ENCODE measurements at places on chromosomes 4 and X.

GRCh38 chrX:138128027-138128671 lies 562.2 kb downstream of the ZIC3 start:
- DNase-seq, result no peak

DNA sequence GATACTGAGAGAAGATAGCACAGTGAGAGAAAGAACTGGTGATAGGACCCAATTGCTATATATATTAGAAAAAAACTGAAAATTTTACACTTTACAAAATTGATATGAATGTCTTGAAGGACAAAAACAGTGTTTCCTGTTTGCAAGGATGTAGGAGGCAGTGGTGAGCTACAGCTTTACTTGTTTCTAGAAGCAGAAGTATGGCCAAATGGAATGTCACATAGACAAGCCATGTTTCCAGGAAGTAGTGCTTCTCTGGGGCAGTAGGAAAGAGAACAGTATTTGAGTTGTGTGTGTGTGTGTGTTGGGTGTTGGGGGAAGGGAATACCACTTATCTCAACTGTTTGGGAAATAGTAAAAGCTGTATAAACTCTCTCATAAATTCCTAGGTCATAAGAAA lies 60.9 kb upstream of the IBSP start:
- DNase-seq, result no peak

- no peak for DNase-seq
Measured at GRCh38 chr4:55069248-55069647, 56.1 kb downstream of the KDR start.

GRCh38 chr4:12778191-12778590 lies 705.9 kb downstream of the RAB28 start:
- DNase-seq, result no peak

- no peak for DNase-seq
Measured at GRCh38 chrX:152806035-152806434, 24.5 kb downstream of the CETN2 start.

DNA sequence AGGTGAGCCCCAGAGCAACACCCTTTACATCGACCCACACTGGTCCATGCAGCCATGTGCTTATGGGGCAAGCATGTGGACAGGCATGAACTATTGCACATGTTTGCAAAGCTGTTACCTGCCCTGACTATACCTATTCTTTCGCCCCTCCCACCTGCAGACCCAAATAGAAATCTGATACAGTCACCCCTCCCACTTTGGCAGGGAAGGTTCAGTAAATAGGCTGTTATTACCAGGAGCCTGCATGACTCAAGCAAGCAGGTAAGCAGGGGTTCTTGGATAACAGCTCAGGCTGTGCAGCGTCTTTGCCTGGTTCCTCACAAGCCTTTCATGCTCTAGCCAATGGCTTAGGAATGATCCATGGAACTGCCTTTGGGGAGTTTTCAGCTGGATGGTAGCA lies 122.7 kb upstream of the DIPK2B start:
- no peak for DNase-seq

- no peak for DNase-seq
Measured at GRCh38 chr4:156999175-156999517, 27.5 kb upstream of the PDGFC start.

GRCh38 chr4:4203688-4204400 lies 22.9 kb downstream of the OTOP1 start:
- no peak for DNase-seq

GRCh38 chr4:139622901-139623381 lies 42.7 kb upstream of the MGST2 start:
- DNase-seq, result no peak

DNA sequence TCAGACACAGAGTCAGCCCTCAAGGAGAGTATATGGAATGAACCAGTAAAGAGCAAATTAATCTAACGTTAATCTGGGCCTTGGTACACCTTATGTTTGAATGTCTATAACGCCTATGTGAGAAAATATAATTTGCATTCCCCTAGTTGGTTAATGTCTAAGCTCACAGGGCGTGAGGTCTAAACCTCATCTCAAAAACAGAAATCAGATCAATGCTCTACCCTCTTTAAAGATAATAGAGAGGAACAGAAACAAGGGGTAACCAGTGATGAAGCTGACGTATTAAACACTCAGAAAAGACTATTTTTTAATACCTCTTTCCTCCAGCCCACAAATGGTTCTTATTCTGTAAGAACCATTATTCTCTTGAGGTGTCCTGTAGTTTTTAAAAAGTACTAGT lies 369.2 kb upstream of the NOCT start:
- no peak for DNase-seq

DNA sequence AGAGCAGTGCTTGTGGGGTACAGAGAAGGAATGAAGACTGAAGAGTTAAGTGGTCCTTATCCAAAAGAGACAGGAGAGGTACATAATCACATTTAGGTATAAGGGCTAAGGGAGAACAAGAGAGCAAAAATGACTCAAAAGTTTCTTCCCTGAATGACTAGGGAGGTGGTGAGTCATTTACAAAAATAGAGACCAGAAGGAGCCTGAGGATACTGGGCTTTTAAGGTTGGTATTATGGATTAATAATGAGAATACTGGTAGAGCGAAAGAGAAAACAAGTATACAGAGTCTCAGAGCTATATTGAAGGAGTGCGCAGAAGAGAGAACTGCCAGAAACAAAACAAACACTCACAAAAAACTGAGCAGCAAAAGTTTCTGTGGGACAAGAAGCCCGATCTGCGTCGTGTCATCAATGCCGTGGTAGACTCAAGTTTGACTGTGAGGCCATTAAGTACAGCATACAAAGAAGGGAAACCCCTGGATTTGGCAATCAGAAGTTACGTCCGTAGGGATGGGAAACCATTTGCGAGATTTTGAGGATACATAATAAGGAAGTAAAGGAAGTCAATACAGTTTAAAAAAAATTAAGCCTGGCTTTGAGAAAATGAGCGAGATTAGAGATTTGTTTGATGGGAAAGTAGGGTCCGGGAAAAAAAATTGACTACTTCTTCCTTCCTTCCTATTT lies 129.1 kb upstream of the STIM2 start:
- DNase-seq, result no peak

- DNase-seq, result no peak
Measured at GRCh38 chr4:28378109-28378830, 1517.6 kb downstream of the STIM2 start.

- no peak for DNase-seq
Measured at GRCh38 chr4:136863756-136864155, 668.5 kb downstream of the PCDH18 start.

GRCh38 chrX:29478336-29479069 lies 736.9 kb upstream of the MAGEB2 start:
- DNase-seq, result no peak

DNA sequence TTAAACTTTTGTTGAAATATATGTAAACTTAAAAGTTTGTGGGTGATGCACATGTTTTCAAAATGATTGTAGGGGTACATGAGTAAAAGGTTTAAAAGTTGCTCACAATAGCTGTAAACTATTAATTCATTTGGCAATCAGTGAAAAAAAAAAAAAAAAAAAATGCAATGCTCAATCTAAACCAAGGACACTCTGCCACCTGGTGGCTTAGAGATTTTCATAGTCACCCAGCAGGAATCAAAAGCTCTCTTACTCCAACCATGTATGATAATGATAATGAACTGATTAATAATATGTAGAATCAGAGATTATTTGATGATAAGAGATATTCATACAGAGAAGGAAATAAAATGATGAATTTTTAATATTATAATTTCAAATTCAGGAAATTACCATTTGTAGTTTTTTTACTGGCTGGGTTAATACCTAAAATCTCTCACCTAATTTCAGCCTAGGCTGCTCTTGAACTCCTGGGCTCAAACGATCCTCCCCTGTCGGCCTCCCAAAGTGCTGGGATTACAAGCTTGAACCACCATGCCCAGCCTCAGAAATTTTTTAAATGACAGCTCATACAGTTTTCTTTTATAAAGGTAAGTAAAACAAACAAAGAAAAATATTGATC lies 46.9 kb upstream of the SLC25A4 start:
- no peak for DNase-seq

DNA sequence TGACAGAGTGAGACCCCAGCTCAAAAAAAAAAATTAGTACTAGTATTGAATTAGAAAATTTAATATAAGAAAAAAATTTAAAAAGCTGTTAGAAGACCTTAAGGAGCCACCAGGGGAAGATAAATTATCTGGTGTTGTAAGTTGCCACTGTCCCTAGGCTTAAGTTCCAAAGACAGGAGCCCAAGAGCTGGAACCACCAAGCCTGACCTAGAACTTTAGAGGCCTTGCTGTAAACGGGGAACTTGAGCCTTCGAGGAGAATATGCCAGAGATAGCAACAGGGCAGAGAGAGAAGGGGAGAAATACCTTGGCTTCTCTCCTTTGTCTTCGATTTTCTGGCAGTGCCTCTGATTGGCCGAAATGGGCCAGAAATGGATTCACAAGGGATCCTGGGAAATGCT lies 8.9 kb downstream of the USP53 start:
- no peak for DNase-seq

DNA sequence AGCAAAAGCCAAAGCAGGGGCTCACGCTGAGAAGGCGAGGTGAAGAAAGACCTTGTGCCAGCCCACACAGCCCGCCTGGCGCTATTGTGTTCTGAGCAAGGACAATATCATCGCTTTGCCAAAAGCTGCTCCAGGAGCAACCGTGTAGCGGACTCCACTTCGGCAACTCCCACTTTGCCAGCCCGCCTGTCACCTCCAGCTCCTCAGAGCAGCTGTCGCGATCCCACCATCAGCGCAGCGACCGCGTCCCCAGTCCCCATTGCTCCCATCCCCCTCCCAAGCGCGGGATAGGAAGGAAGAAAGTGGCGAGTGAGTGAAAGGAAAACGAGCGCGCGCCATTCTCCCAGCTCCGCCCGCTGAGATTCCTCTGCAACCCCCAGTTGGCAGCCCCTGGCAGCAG lies 759 bp downstream of the ZC4H2 start:
- DNase-seq, result peak; percentile 28

- DNase-seq, result no peak
Measured at GRCh38 chr4:24991015-24991414, 39.7 kb downstream of the LGI2 start.

DNA sequence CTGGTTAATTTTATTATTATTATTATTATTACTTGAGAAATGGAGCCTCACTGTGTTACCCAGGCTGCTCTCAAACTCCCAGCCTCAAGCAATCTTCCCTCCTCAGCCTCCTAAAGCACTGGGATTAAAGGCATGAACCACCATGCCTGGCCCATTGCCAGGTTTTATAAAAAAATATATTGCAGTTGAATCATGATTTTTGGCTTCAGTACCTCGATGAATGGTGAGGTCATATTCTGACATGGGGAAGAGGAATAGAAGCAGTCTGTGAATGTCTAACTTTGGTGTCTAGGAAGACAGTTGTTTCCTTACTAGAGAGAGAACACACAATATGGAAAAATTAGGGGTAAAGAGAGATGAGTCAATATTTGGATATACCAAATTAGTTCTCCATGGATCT lies 32.0 kb downstream of the CCSER1 start:
- no peak for DNase-seq

- DNase-seq, result peak; percentile 56
Measured at GRCh38 chr4:61200187-61200915, at the start of gene ADGRL3. Gene ADGRL3, plus strand, starts transcription at chr4:61200326.

GRCh38 chr4:48904101-48904500 lies 2.5 kb downstream of the OCIAD2 start:
- DNase-seq, result no peak

GRCh38 chr4:113831457-113831856 lies 69.9 kb upstream of the CAMK2D start:
- DNase-seq, result no peak

GRCh38 chrX:5163663-5164062 lies 1065.0 kb downstream of the NLGN4X start:
- DNase-seq, result no peak

GRCh38 chr4:60884587-60884986 lies 315.5 kb upstream of the ADGRL3 start:
- DNase-seq, result no peak

- DNase-seq, result no peak
Measured at GRCh38 chrX:155643240-155643639, 30.5 kb upstream of the TMLHE start.

DNA sequence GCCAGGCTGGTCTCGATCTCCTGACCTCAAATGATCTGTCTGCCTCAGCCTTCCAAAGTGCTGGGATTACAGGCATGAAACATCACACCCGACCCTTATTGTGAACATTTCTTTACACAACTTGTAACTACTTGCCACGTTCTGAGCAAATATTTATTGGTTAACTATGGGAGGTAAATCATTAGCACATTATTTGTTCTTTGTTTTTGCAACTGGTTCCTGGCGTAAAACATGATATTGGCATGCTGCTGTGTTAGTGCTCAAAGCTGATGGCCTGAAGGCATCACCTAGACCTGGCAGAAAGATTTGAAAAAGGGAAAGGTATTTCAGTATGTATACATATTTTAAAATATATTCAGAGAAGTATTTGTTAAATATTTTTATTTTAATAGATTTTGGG lies 438.3 kb upstream of the PRKX start:
- DNase-seq, result no peak

DNA sequence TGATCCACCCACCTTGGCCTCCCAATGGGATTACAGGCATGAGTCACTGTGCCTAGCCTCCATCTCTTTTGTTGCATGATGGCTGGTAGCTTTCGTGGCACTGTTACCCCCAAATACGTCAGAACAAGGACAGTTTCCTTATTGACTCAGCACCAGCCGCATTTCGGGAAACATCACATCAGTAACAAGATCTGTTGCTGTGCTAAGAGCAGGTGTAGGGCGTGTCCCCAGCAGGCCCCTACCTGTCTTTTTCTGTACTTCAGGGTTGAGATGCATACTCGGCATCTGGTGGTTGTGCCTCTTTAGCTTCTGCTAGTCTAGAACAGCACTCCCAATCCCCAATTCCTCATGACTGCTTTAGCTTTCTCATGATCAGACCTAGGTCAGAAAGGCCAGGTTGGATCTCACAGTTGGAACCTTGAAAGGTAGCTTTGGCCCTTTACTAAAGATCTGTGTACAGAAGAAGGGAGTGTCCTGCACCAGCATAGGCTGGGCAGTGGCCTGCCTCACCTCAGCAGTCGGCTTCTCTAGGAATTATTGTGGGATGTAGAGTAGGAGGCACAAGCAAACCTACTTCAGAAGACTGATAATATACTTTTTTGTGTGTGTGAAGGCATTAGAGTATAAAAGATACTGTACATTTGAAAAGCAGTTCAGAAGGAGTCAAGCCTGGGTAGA lies 36.8 kb downstream of the NSD2 start:
- no peak for DNase-seq

All from left ventricle myocardium superior (tissue), 1 donor.